ENCODE measurements at places on chromosomes 13 and 19.

GRCh38 chr13:44605275-44605674 lies 29.1 kb upstream of the TSC22D1 start:
- no peak for DNase-seq

DNA sequence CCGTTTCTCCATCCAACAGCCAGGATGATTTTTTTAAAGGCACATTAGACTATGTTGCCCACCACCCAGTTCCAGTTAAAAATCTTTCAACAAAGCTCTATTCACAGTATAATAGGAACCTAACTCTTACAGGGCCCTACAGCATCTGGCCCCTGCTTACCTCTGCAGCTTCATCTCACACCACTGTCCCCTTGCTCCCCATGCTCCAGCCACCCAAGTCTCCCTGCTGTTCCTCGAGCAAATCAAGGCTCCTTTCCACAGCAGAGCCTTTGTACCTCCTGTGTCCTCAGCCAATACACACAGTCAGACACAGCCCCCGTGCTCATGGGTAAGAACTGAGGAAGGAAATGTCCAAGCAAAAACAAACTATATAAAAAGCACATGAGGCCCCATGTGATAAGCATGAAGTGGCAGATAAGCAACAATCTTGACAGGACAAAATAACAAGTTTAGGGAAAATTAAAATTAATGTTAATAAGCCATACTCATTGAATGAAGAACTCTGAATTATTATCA lies 67.5 kb downstream of the TSC22D1 start:
- no peak for DNase-seq

DNA sequence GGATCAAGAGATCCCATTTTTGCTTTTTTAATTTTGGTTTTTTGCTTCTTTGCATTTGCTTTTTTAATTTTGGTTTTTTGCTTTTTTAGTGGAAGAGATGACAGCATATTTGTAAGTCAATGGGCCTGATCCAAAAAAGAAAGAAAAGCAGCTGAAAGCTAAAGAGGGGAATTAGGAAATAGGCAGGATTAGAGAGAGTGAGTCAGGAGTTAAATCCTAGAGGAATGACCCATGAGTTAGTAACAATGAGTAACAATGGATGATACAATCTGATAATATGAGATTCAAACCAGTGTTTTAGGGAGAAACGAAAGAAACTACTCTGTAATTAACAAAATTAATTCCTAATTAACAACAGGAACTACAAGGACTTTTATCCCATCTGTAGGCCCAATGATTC lies 111.2 kb upstream of the SGCG start:
- DNase-seq = no peak

GRCh38 chr13:94620286-94620896 lies 18.7 kb downstream of the GPR180 start:
- DNase-seq = no peak
